Effector memory CD8-positive, alpha-beta T cell (primary cell): ENCODE measurements at places on chromosomes 4 and X.

- peaks cover 6% of the 10 kb centered on the region for H3K27me3 ChIP-seq
- no peak for DNase-seq
- H3K4me3 ChIP-seq, result no peak overlapping the region
- no peak overlapping the region for H3K27ac ChIP-seq
- H3K36me3 ChIP-seq, result no peaks in the 10 kb centered on the region
Observed at GRCh38 chrX:38770152-38770551, 31.1 kb upstream of the MID1IP1 start.

DNA sequence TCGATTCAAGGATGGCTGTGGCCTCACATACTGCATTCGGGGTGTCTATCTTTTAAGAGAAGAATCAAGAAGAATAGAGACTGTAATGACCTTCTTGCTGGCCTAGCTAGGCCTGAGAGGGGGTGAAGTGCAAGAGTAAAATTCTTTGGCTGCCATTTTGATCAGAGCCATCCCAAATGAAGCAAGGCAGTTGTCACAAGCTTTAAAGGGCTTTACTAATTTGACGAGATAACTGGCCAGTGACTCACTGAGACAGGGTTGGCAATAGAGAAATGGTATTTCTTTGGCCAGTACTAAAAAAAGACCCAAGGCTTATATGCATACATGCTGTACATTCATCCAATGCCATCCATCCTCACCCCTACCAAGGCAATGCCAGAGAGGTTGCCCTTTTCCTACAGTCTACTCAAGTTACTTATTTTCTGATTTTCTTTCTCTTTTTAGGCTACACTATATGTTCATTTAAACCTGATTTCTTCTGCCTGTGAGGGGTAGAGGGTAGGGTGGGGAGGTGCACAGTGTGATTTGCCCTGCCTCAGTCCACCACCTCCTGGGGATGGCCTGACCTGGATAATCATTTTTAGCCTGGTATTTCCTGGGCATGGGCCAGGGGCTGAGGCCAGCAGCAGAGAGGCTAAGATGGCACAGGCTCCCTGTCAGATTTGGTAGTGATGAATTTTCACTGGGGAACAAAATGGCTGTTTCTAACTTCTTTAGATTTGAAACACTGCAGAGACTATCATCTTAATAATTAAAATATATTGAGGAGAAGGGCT lies 32.2 kb downstream of the ATG4A start:
- no peaks in the 10 kb centered on the region for H3K27me3 ChIP-seq
- no peaks in the 10 kb centered on the region for H3K4me1 ChIP-seq
- peaks cover 1% of the 10 kb centered on the region for H3K36me3 ChIP-seq
- peak overlapping the region; percentile 41 for H3K27ac ChIP-seq
- DNase-seq, result no peak

- H3K4me1 ChIP-seq, result no peaks in the 10 kb centered on the region
- H3K36me3 ChIP-seq, result no peaks in the 10 kb centered on the region
- no peaks in the 10 kb centered on the region for H3K27me3 ChIP-seq
- no peak for DNase-seq
- no peak overlapping the region for H3K27ac ChIP-seq
Observed at GRCh38 chr4:86132468-86132867, 227.4 kb downstream of the MAPK10 start.

GRCh38 chrX:153780678-153781427 lies at the start of gene SRPK3:
TSS of gene SRPK3 (plus strand) at chrX:153781041. CDS start at chrX:153781087, 46 bp downstream.
- no peak within 1 kb of the TSS for H3K27ac ChIP-seq
- DNase-seq, result no peak
- H3K4me3 ChIP-seq, result no peak within 1 kb of the TSS
- H3K27me3 ChIP-seq, result peaks cover 13% of the 10 kb centered on the region

DNA sequence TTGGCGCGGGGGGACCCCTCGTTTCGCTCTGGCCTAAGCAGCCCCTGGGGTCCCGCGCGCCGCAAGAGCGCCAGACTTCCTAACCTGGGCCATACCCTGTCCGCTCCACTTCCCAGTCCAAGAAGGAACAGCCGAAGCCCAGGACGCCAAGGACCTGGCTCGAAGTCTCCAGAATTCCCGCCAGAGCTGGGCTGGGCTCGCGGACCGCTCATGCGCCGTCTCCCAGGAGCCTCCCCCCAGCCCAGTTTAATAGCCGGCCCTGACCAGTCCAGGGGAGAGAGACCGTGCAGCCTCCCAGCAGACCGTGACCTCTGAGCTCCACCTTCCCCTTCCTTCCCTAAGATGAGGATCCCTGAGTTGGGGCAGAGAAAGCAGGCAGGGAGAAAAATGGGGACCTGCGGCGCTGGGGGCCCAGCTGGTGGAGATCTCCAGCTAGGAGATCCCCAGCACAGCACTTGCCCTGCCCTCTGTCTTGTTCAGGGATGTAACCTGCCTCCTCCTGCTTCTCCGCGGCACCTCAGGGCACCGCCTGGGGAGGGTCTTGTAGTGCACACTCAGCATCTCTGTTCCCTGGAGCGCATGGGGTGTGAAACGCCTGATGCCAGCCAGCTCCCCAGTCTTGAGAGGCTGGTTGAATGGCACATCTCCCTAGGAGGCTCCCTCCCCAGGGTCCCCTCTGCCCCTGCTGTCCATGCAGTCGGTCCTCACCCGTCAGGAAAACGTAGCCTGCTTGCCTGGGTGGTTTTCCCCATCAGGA lies 1.2 kb upstream of the LETM1 start:
- peaks cover 3% of the 10 kb centered on the region for H3K36me3 ChIP-seq
- peak overlapping the region; percentile 84 for H3K4me3 ChIP-seq

DNA sequence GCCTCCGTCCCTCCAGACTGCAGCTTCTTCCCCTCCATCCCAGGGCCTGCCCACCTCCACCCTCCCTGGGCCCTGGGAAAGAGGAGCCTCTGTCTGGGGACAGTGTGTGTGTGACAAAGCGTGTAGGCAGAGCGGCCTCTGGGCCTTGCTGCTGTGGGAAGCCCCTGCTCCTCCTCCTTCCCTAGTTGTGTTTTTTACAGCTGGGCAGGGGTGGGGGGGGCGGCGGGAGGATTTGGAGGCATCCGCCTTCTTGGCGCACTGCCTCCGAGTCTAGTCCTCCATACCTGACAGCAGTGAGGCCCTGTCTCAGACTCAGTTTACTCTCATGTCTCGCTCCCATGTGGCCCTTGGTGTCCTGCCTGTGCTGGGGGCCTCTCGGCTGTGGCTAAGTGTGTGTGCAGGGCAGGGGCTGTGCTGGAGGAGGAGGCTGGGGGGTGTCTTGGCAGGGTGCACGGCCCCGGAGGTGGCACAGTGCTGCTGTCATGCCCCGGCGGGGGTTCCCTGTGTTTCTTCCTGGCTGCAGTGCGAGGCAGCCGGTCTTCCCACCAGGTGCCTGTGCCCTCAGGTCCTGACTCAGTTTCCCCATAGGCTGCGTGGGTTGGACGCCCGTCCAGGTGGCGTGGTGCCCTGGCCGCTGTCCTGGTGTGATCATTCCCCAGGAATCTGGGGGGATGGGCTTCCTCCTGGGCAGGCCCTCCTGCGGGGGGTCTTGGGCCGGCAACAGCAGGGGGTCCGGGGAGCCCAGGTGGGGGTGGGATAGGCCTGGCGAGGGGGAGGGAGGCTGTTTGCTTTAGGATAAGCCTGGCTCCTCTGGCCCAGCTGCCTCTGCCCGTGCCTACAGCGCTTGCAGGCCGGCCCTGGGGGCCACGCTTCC lies 7.0 kb downstream of the FGFRL1 start:
- H3K36me3 ChIP-seq, result peaks cover 5% of the 10 kb centered on the region
- no peaks in the 10 kb centered on the region for H3K27me3 ChIP-seq
- H3K4me3 ChIP-seq, result no peak overlapping the region
- no peak for DNase-seq
- H3K4me1 ChIP-seq, result no peaks in the 10 kb centered on the region
- no peak overlapping the region for H3K27ac ChIP-seq

DNA sequence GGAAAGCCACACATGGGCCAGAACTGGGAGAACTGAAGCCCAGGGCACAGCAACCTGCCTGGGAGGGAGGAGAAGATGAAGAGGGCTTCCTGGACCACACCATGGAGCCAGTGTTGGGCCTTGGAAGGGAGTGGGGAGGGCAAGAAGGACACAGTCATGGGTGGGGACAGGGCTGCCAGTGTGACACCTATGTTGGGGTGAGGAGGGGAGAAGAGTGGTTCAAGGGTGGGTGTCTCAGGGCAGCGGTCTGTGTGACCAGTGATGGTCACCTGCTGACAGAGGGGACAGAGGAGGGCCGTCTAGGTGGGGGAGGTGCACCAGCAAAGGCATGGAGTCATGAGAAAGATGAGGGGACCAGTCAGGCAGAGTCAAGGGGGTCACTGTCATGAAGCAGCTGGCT lies 13.8 kb downstream of the MAGED2 start:
- no peak overlapping the region for H3K27ac ChIP-seq
- H3K36me3 ChIP-seq, result peaks cover 8% of the 10 kb centered on the region
- H3K4me1 ChIP-seq, result peaks cover under 1% of the 10 kb centered on the region
- no peak overlapping the region for H3K4me3 ChIP-seq
- H3K27me3 ChIP-seq, result no peaks in the 10 kb centered on the region

- H3K27ac ChIP-seq, result no peak overlapping the region
- H3K27me3 ChIP-seq, result no peaks in the 10 kb centered on the region
- peaks cover 14% of the 10 kb centered on the region for H3K4me1 ChIP-seq
- DNase-seq, result no peak
- H3K4me3 ChIP-seq, result no peak overlapping the region
- H3K36me3 ChIP-seq, result no peaks in the 10 kb centered on the region
Observed at GRCh38 chr4:37604461-37604860, 81.7 kb downstream of the RELL1 start.

DNA sequence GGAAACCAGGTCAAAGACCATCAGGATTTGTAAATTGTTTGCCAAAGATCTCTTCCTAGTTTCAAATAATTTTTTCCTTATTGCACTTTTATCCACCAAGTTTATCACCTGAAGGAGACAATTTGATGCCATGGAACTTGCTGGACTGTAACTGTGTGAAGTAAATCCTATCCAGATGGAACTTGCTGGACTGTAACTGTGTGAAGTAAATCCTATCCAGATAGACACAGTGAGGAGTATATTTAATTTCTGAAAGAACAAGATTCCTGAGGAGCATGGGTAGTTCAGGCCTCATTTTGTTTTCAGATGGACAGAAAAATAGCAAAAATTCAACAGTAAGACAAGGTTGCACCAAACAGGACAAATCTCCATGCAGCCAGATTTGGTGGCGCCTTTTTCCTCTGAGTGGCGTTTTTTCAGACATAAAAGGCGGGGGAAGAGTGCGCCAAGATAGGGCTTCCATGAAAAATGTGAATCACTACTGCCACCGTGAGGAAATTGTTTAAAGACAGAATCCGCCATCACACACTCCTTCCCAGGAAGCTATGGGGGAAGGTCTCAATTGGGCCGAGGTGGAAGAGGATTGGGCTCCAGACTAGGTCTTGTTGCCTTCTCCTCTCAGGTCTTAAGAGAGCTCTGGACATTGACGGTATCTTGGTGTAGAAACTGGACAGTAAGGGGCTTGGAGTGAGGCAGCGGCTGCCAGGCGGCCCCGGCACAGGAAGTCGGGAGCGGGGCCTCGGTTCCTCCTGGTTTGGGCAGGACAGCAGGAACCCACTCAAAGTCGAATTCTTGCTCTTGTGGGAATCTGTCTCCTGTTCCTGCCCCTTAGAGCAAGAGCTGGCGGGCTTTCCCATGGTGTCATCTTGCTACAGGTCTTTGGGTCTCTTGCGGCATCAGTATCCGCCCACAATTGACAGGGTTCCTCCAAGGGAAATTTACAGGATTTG lies 234.7 kb downstream of the OR13H1 start:
- H3K4me1 ChIP-seq, result no peaks in the 10 kb centered on the region
- H3K4me3 ChIP-seq, result no peak overlapping the region
- no peak for DNase-seq
- H3K27ac ChIP-seq, result no peak overlapping the region
- H3K36me3 ChIP-seq, result no peaks in the 10 kb centered on the region

- H3K27ac ChIP-seq, result no peak overlapping the region
- no peak for DNase-seq
- no peak overlapping the region for H3K4me3 ChIP-seq
- no peaks in the 10 kb centered on the region for H3K4me1 ChIP-seq
Observed at GRCh38 chr4:81930506-81931238, 443.1 kb downstream of the HNRNPD start.

DNA sequence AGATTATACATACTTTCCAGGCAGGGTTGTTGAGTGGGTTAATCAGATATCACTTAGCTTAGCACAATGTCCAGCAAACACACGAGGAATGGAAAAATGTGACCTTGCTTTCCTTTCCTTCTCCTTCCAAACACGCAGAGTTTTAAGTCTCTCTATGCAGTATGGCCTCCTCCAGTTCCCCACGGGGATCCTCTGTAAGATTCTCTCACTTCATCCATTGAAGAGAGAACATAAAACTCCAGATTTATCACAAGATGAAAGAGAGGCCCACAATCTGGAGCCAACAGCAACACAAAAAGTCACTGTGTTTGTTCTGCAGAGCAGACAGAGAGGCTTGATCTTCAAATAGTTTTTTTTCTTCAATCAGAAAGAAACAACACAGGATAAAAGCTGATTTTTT lies 336.8 kb upstream of the CLNK start:
- no peaks in the 10 kb centered on the region for H3K27me3 ChIP-seq
- H3K4me1 ChIP-seq, result peaks cover 2% of the 10 kb centered on the region
- DNase-seq, result no peak
- no peak overlapping the region for H3K27ac ChIP-seq
- no peak overlapping the region for H3K4me3 ChIP-seq

DNA sequence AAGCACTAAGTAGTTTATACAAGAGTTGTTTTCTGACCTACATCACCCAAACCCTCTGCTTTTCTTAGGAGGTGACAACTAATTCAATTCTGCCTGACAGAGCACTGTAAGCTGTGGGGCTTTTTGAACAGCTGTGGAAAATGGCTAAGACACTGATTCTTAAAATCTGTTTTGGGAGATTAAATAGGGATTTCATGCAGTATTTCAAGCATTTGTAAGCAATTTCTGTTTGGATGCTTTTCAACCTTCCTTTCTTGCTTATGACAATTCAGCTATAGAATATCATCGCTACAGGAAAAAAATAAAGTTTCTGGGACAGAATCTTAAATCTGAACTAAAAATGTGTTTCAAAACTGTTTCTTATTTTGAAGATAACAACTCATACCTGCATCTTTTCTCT lies 459.5 kb downstream of the RAPGEF2 start:
- H3K4me3 ChIP-seq, result no peak overlapping the region
- H3K36me3 ChIP-seq, result no peaks in the 10 kb centered on the region

- peaks cover 37% of the 10 kb centered on the region for H3K27me3 ChIP-seq
- no peaks in the 10 kb centered on the region for H3K36me3 ChIP-seq
- H3K4me3 ChIP-seq, result no peak overlapping the region
Observed at GRCh38 chr4:42350611-42351182, 46.6 kb upstream of the SHISA3 start.

DNA sequence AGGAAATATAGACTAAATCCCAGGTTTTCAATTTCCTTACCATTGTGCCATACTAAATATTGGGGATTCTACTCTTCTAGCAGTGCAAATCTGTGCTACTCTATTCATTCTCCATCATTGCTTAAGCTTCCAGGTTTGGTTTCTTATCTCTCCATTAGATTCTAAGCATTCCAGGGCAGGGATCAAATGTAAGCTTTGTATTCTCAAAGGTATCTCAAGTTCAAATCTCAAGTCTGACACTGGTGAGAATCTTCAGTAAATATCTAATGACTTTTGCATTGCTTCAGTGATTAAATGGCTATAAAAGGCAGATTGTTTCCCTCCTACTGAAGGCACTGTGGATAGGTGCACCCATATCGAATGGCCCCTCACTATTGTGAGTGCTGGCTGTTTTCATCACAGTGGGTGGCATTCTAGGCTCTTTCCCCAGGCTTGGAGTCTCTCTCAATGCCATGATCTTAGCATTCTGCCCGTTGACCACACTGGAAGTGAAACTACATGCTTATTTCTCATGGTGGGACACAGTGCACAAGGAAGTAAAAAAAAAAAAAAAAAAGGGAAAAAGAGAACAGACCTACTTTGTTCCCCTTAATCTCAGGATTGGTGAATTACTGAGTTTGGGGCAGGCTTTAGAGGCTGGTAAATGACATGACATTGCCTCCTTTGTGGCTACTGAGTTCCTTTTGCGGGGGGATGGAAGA lies 28.7 kb downstream of the FAM9C start:
- H3K27me3 ChIP-seq, result no peaks in the 10 kb centered on the region
- no peak overlapping the region for H3K4me3 ChIP-seq
- H3K4me1 ChIP-seq, result peaks cover 9% of the 10 kb centered on the region
- no peak for DNase-seq
